ENCODE measurements at places on chromosomes 7 and 10. TPM values are rescaled to one million over a fixed set of nuclear protein-coding genes. Genes with fewer than 3 reads are reported as not detected.

Gene GALNT17
- not detected for total RNA-seq

GRCh38 chr7:4791738-4792536, 16.5 kb downstream of the AP5Z1 start:
- peaks cover 5% of the 10 kb centered on the region for H3K36me3 ChIP-seq
- H3K27ac ChIP-seq: no peak overlapping the region
- no peaks in the 10 kb centered on the region for H3K4me1 ChIP-seq
- peak; percentile 51 for DNase-seq
- peak overlapping the region; percentile 23 for H3K4me3 ChIP-seq

GRCh38 chr7:8627325-8627724, 193.9 kb downstream of the NXPH1 start:
- no peaks in the 10 kb centered on the region for H3K27me3 ChIP-seq
- H3K36me3 ChIP-seq: no peaks in the 10 kb centered on the region
- DNase-seq: no peak
- H3K4me3 ChIP-seq: no peak overlapping the region

GRCh38 chr7:52498366-52498765, 537.1 kb upstream of the POM121L12 start:
- no peak overlapping the region for H3K4me3 ChIP-seq
- no peaks in the 10 kb centered on the region for H3K36me3 ChIP-seq
- H3K27me3 ChIP-seq: no peaks in the 10 kb centered on the region

Gene CTAGE8
- 0.49 TPM for total RNA-seq

- H3K27me3 ChIP-seq: no peaks in the 10 kb centered on the region
- no peak for DNase-seq
- no peaks in the 10 kb centered on the region for H3K4me1 ChIP-seq
- no peaks in the 10 kb centered on the region for H3K36me3 ChIP-seq
- H3K27ac ChIP-seq: no peak overlapping the region
These were observed 202.8 kb upstream of the KCND2 start for GRCh38 chr7:120070201-120070600.

Gene LRIT1
- not detected for total RNA-seq

DNA sequence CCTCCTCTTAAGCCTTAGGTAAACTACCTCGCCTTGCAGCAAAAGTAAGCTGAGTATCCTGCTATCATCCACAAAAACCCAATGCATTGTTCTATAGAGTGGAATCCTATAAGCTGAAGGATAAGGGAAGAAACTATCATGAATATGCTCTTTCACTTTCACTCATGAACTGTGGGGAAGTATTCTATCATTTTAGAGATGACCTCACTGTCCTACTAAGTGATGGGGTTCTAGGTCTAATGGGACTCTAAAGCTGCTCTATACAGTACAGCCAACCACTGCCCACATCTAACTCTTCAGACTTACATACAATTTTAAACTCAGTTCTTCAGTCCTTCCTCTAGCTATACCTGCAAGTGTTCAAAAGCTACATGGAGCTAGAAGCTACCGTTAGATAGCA, 16.2 kb downstream of the MKRN1 start:
- no peak overlapping the region for H3K4me3 ChIP-seq
- no peak overlapping the region for H3K27ac ChIP-seq
- H3K36me3 ChIP-seq: no peaks in the 10 kb centered on the region

- H3K4me1 ChIP-seq: peaks cover 9% of the 10 kb centered on the region
- peak within 1 kb of the TSS; percentile 25 for H3K4me3 ChIP-seq
- DNase-seq: peak; percentile 31
- H3K36me3 ChIP-seq: no peaks in the 10 kb centered on the region
These were observed at the start of gene SCIN for GRCh38 chr7:12570534-12571461. Gene SCIN, plus strand, starts transcription at chr7:12570720. Its CDS starts 67 bp downstream, at chr7:12570787.

GRCh38 chr7:36532981-36533499, 143.4 kb downstream of the ANLN start:
- DNase-seq: no peak
- no peak overlapping the region for H3K27ac ChIP-seq
- H3K4me3 ChIP-seq: no peak overlapping the region
- no peaks in the 10 kb centered on the region for H3K27me3 ChIP-seq
- no peaks in the 10 kb centered on the region for H3K4me1 ChIP-seq

DNA sequence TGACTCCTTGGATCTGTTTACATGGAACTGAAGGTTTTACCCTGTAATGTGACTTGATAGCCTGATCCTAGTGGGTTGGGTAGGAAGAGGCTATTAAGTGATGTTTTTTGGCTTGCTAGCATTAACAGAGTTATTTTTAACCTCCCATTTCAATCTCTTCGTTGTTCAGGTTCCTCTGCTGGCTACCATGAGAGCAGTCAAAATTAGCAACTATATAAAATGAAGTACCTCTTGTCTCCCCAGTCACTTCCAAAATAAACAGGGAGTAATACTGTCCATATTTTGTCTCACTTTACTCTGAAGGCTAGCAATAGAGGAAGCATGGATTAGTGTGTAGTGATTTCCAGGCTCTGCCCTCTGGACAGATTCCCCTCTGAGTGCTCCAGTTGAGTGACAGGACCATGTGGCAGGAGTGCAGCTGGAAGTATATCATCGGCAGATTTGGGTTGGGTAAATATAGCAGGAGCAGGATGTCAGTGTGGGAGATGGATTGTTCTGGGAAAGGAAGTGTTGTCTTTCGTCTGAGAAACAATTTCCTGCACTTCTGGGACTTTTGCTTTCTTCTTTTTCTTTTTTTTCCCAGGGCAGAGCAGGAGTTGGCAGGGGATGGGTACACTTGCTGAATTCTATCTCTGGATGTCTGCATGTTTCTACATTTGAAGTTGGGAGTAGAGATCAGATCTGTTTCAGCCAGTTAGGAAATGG, 35.2 kb downstream of the GBF1 start:
- no peak overlapping the region for H3K4me3 ChIP-seq
- H3K27ac ChIP-seq: peak overlapping the region; percentile 40
- H3K27me3 ChIP-seq: no peaks in the 10 kb centered on the region
- peaks cover 22% of the 10 kb centered on the region for H3K4me1 ChIP-seq
- peak; percentile 81 for DNase-seq

Gene CPED1
- total RNA-seq: 0.22 TPM

Gene BICC1
- total RNA-seq: 0.32 TPM

- no peak overlapping the region for H3K27ac ChIP-seq
- DNase-seq: no peak
- H3K27me3 ChIP-seq: no peaks in the 10 kb centered on the region
These were observed 547.8 kb downstream of the SORCS3 start for GRCh38 chr10:105188737-105189462.

DNA sequence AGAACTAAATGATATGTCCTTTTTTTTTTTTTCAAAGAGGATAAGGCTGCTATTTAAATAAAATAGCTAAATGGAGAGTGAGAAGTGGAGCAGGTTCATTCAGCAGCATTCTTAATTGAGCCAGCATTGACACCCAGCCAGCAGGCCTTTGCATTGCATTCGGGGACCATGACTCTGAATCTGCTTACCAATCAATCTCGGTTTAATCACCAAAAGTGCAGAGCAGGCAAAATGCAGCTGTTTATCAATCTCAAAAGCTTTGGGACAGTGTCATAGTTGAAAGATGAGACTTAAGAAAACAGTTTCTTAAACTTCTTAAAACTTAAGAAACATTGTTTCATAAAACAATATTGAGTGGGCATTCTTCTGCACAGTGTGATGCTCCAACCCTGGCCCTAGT, 51.7 kb downstream of the PLEKHA8 start:
- no peaks in the 10 kb centered on the region for H3K27me3 ChIP-seq
- H3K36me3 ChIP-seq: peaks cover 8% of the 10 kb centered on the region
- H3K4me1 ChIP-seq: no peaks in the 10 kb centered on the region
- no peak overlapping the region for H3K4me3 ChIP-seq

DNA sequence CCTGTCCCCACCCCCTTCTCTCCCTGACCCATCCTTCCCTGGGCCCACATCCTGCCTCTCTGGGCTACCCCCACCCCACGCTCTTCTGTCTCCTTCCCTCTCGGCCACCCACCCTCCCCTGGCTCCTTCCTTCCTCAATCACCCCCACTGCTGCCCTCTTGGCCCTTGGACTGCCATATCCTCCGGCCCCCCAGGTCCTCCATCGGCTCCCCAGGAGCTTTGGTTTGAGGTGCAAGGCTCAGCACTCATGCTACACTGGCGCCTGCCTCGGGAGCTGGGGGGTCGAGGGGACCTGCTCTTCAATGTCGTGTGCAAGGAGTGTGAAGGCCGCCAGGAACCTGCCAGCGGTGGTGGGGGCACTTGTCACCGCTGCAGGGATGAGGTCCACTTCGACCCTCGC, 10.9 kb downstream of the EPHB6 start:
- H3K27ac ChIP-seq: no peak overlapping the region
- no peak for DNase-seq
- H3K36me3 ChIP-seq: no peaks in the 10 kb centered on the region
- H3K27me3 ChIP-seq: no peaks in the 10 kb centered on the region

Measured in endothelial cell of umbilical vein (primary cell).